Non-pigmented ciliary epithelial cell (primary cell): ENCODE measurements at places on chromosomes 11 and 22.

DNA sequence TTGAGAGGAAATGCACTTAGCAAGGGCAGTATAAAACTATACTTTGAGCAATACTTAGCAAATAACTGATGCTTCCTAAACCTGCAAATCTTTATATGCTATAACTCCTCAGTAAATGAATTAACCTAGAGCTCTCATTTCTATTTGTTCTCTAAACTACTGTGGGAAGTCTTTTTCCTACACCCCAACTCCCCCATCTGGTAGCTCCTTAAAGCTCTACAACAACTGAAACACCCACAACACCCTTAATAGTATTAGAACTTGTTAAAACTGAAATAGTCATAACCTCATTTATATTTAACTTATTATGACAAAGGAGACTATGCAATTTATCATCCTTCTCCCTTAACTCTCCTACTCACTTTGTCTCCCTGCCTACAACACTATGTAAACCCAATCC, 43.4 kb downstream of the GUCY1A2 start:
- no peak for DNase-seq

GRCh38 chr11:116867619-116868018, 30.2 kb upstream of the APOA1 start:
- no peak for DNase-seq

GRCh38 chr22:33326540-33327295, 268.5 kb upstream of the SYN3 start:
- DNase-seq, result no peak

GRCh38 chr11:124602193-124602592, 9.0 kb upstream of the PANX3 start:
- DNase-seq, result no peak

- DNase-seq, result no peak
Observed at GRCh38 chr22:44543781-44544477, 45.9 kb upstream of the RTL6 start.

- DNase-seq, result no peak
Observed at GRCh38 chr22:17540481-17540880, 22.8 kb upstream of the SLC25A18 start.

- DNase-seq, result no peak
Observed at GRCh38 chr11:94727819-94728218, 40.3 kb upstream of the AMOTL1 start.

- DNase-seq, result no peak
Observed at GRCh38 chr11:12229450-12230229, 119.2 kb downstream of the MICAL2 start.

GRCh38 chr11:63883791-63884190, 33.2 kb downstream of the RCOR2 start:
- DNase-seq, result no peak

GRCh38 chr22:37711490-37711889, 14.6 kb downstream of the TRIOBP start:
- no peak for DNase-seq

DNA sequence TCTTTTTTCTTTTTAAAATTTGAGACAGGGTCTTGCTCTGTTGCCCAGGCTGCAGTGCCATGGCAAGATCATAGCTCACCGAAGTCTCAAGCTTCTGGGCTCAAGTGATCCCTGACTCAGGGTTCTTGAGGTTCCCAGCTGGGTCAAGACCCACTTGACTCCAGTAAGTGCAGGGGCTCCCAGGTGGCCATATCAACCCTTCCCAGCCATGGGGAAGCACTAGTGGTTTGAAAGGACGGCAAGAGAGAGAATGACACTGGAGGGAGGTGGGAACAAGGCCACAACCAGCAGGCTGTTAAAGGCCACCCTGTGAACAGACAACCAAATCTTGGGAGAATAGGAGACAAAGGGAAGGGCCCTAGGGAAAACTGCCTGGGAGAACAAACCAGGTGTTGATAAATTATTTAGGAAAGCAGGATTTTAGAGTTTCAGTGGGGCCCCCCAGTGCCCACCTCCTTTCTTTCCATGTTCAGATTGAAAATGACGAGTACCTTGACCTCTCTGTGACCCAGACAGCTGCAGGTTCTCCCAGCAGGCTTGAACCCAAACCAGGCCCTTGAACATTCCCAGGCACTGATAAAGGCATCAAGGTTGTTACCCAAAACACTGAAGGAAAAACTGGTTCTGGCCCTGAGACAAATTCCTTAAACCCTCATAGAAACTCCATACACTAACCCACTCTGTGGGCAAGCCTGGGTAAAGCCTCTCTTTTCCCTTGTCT, 28.8 kb downstream of the KLHL22 start:
- no peak for DNase-seq

DNA sequence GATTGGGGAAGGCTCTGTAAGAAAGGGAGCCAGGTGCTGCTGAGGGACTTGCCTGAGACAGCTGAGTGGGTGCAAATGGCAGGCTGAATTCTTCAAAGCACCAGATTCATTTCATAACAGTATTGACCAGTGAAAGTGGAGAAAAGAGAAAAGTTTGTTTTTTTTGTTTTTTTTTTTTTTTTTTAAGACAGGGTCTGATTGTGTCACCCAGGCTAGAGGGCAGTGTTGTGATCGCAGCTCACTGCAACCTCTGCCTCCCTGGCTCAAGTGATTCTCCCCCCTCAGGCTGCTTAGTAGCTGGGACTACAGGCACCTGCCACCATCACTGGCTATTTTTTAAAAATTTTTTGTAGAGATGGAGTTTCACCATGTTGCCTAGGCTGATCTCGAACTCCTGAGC, 494.0 kb downstream of the MIAT start:
- no peak for DNase-seq

DNA sequence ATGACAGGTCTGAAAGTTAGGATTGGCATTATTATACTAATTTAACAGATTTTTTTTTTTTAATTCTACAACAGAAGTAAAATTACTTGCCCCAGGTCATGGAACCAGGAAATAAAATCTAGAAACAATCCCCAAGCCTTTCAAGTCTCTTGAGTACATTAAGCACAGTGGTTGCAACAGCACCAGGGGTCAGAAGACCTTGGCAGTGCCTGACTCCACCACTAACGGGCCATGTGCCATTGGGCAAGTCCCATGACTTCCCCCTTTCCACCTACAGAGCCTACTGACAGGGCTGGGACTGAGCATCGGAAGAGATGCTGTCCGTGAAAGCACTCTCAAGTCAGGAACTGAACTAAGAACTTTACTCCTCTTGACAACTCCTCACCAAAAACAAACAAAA, 98.6 kb upstream of the AKIP1 start:
- DNase-seq, result no peak

DNA sequence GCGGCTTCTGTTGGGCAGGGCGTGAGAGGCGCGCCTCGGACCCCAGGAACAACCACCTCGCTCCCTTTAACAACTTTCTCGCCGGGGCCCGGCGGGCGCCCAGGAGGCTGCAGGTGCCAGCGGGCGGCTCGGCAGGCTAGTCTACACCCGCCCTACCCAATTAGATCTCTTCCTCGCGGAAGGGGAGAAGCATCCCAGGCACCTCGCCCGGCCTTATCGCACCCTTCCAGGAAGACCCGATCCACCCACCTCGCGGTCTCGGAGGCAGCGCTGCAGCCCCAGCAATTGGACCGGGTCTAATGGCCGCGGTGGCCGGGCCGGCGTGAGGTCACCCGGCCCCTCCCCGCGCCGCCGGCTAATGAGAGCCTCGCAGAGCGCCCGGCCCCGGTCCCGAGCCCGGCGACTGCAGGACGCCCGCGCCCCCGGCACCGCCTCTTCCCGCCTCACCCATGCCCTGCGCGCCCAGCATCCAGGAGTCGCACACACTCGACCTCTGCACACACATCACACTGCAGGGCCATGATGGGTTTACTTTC, at the start of gene PLAAT3:
PLAAT3 (minus strand) TSS at position 298 of the 536 bp plus-strand sequence. CDS start 419 bp downstream, outside the sequence.
- no peak for DNase-seq

GRCh38 chr11:134513585-134514120, 101.6 kb upstream of the B3GAT1 start:
- DNase-seq, result no peak
